ENCODE measurements at places on chromosomes 6 and 20.
A peak's percentile ranks its signal among the peaks of the same experiment; 100 is the strongest.

DNA sequence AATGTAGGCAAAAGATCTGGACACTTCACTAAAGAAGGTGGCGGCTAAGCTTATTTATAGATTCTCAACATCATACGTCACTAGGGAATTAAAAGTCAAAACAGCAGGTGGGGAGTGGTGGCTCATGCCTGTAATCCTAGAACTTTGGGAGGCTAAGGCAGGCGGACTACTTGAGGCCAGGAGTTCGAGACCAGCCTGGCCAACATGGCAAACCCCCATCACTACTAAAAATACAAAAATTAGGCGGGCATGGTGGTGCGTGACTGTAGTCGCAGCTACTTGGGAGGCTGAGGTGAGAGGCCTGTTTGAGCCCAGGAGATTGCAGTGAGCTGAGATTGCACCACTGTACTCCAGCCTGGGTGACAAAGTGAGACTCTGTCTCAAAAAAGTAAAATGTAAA, 74.6 kb downstream of the GPX5 start:
- no peak for DNase-seq

DNA sequence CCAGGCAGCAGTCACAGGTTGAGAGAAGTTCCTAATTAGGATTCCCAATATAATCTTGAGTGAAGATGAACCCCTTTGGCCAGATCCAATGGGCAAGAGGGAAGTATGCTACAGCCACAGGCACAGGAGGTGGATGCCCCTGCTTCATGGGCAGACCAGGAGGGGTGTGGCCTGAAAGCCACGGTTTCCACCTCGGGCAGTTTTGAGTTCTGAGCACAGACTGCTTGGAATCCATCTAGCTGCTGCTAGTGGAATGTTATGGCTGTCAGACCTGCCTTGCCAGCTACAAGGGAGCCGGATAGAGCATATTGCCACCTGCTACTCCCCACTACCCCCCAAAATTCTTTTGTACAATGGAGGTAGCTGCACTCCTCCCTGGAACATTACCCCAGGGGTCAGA, 672.9 kb downstream of the HACE1 start:
- DNase-seq: no peak

GRCh38 chr20:58854638-58855471, 2.3 kb downstream of the GNAS start:
- DNase-seq: peak; percentile 66

- no peak for DNase-seq
These were observed 338.0 kb upstream of the PTCHD4 start for GRCh38 chr6:48449002-48449401.

- DNase-seq: no peak
These were observed 15.7 kb upstream of the SRSF3 start for GRCh38 chr6:36578431-36578830.

GRCh38 chr6:44485601-44486401, 98.3 kb downstream of the CDC5L start:
- no peak for DNase-seq

- DNase-seq: no peak
These were observed 93.1 kb downstream of the NCR2 start for GRCh38 chr6:41428336-41428995.
